Activated CD4-positive, alpha-beta T cell treated with anti-CD3 and anti-CD28 coated beads, Interleukin-2, amount 50 U/mL, for 4 hours (primary cell): ENCODE measurements at places on chromosomes 4 and X.

GRCh38 chrX:39705290-39705689, 392.5 kb downstream of the BCOR start:
- no peak for DNase-seq

GRCh38 chr4:184066584-184067300, 150.9 kb downstream of the ENPP6 start:
- no peak for DNase-seq

DNA sequence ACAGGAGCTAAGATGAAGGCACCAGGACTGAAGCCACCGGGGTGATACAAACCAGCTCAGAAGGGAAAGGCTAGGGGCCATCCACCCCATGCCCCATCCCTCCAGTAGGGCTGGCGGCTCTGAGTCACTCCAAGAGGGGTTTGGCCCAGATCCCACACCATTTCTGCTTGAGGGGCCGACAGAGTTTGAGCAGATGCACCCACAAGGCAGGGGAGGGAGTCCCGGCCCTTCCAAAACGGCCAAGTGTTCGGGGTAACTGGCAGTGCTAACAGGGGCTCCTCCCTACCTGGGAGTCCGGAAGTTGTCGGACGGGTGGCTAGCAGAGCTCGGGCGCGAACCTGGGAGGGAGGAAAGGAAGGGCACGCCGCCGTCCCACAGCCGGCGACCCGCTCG, 412 bp downstream of the SLC10A3 start:
- no peak for DNase-seq

- no peak for DNase-seq
These were observed 837 bp downstream of the CITED1 start for GRCh38 chrX:72304877-72305276.

DNA sequence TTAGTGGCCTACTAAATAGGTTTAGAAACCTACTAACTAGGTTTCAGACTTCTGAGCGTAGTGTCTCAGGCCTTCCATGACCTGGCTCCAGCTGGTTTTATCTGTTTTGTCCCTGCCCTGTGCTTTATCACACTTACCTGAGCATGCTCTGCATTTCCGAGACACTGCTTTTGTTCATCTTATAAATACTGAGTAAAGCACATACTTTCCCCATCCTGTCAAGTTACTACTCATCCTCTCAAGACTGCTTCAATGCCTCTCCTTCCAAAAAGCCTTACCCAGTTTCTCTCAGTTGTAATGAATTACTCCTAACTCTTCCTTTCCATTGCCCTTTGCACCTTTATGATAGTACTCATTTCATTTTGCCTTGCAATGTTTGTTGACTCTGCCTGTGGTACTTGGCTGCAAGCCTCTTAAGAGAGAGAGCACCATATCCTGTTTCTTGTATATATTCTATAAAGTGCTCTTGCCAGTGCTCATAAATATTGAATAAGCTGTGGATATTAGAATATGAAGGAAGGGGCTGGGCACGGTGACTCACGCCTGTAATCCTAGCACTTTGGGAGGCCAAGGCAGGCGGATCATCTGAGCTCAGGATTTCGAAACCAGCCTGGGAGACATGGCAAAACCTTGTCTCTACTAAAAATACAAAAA, 34.4 kb downstream of the SLAIN2 start:
- DNase-seq = no peak

DNA sequence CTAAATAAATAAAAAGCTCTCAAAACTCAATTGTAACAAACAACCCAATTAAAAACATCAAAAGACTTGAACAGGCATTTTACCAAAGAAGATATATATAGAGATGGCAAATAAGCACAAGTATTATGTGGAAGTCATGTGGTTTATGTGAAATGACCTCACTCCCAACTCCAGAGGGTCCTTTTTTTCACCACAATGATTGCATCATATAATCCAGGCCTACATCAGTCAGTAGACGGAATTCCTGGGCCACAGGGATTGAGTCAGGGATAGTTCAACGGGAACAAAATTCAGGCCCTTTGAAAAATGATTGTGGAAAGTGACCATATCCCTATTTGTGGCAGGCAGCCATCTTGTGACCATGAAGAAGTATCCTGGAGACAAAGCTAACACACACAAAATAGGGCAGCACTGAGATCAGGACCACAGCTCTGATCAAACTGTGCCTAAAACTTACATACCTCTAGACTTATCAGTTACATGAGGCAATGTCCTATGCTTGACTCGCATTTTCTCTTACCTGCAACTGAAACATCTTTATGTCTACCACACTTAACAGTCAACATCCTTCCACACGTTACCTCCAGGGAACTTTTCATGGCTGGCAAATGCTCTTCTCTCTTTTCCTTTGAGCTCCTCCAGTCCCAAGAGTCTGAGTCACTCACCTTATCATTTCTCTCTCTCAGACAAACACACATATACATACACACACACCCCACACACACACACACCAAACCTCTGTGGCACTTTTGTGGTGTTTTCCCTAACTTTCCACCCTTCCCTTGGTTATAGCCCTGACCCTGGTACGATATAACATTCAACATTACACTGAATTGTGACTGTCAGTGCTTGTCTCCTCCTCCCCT, 113.5 kb downstream of the PHF8 start:
- no peak for DNase-seq

- DNase-seq = no peak
These were observed 39.9 kb upstream of the MXD4 start for GRCh38 chr4:2301806-2302205.

DNA sequence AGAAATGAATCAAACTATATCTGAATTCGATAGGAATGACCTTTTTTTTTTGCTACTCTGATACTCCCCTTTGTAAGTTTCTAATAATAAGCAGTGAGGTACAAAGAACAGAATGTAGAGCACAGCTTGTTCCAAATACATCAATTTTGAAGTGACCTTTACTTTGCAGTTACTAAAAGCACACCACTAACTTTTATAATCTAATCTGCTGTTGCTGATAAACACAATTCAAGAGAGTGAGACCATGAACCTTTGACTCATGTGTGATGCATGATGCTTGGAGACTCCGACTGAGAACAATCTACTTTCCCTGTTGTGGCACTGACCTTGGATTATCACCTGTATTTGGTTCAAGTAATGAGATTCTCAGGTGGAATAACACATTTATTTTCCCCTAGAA, 91.6 kb upstream of the GNPDA2 start:
- no peak for DNase-seq

DNA sequence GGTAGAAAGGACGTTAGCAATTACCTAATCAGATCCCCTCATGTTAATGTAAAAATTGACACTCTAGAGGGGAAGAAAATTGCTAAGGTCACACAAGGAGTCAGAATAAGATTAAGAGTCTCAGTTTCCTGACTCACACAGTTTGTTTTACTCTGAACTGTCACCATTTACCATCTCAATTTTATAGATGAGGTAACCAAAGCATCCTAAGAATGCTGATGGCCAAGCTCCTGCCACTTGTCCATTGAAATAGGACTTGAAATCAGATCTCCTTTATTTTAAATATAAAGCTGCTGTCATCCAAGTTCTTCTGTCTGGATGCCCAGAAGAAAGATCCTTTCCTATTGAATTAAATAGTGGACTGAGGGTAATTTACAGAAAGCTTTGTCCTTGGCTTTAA, 114.8 kb upstream of the VAMP7 start:
- DNase-seq = no peak

DNA sequence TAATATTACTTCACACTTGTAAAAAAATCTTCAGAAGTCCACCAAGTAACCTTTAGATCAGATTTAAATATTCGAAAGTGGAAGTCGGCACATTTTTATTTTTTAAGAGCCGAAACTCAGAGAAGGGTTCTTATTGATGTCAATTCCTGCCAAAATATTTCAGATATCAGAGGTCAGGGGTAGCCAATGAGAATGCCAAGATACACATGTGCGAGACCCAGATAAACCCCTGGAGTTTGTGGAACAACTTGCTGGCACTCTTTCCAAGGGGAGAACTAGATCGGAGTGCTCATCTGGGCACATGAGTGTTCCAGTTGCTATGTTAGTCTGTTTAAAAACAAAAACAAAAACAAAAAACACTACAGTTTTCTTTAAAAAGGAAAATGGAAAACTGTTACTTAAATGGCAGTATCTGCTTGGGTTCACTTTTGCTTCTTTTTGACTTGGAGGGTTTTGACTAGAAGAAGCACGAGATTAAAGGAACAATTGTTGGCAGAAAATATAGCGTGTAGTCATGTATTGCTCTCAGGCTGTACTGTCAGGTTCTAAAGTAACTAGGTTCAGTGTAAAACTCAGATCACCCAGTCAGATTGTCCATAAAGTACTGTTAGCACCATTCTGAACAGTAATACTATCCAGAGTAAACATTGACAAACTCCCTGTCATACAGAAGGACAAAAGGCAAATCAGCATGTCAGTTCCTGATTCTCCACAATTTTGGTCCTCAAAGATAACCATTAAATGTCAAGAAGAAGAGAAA, 188.0 kb upstream of the PACRGL start:
- DNase-seq = no peak

DNA sequence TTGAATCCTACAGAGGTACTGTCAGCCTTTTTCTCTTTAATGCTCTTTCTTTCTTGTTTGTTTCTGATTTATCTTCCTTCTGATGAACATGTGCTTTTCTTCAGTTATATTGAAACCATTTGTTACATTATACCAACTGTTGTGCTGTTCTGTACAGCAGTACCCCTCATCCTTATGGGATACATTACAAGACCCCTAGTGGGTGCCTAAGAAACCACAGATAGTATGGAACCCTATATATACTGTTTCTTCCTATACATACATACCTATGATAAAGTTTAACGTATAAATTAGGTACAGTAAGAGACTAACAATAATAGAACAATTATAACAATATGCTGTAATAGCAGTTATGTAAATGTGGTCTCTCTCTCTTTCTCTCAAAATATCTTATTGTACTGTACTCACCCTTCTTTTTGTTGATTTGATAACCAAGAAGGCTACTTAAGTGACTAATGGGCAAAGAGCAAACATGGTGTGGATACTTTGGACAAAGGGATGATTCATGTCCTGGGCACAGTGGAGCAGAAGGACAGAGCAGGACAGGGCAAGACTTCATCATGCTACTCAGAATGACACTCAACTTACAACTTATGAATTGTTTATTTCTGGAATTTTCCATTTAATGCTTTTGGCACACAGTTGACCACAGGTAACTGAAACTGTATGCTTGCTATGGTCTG, 10.7 kb upstream of the YIPF7 start:
- DNase-seq = no peak

GRCh38 chr4:53748328-53748772, 157.1 kb upstream of the LNX1 start:
- no peak for DNase-seq

GRCh38 chr4:146368209-146368608, 153.5 kb downstream of the SLC10A7 start:
- no peak for DNase-seq

- no peak for DNase-seq
These were observed 491.1 kb downstream of the AFF2 start for GRCh38 chrX:148991502-148991901.

GRCh38 chr4:137125011-137125410, 407.3 kb downstream of the PCDH18 start:
- no peak for DNase-seq

GRCh38 chr4:31657859-31658570, 937.8 kb downstream of the PCDH7 start:
- DNase-seq = no peak

- no peak for DNase-seq
These were observed 3.9 kb downstream of the MSMO1 start for GRCh38 chr4:165331359-165331758.

DNA sequence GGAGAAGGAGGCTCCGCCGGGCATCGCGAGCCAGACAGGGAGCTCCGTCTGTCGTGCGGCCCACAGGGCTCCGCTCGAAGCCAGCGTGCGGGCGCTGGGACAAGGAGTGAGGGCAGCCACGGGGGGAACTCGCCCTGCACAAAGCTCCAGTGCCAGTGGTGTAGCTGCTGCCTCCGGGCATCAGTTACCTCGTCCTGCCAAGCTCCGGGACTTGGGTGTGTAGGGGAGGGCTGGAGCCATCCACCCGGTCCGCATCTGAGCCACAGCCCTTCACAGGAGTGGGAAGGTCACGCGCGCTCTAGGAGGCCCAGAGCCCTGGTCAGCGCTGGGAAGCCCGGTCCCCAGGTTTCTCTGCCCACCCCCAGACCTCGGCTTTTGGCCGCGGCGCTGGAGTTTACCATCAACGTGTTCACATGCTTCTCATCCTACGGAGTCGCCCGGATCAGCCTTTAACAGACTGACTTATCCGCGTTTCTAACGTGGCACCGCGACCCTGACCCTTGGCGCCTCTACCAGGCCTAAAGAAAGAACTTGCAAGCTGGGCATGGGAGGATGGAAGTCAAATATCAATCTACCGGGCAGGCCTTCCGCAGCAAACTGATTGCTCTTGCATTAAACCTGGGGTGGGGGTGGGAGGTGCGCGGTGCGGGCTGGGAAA, 8.4 kb upstream of the PRDM8 start:
- no peak for DNase-seq

DNA sequence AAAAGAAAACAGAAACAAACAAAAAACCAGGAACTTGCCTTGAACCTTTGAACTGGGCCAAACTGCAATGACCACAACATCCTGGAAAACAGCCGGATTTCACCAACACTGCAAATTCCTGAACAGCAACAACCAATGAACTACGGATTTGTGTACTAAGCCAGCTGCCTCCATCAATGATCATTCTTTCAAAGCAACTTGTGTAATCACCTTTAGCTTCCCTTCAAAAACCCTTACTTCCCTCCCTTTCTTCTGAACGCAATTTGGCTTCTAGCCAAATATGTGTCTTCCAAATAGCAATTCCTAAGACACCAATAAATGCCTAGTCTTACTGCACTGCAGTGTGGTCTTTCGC, 98.5 kb upstream of the FAM47C start:
- DNase-seq = no peak

- DNase-seq = no peak
These were observed 837.6 kb downstream of the PDHA2 start for GRCh38 chr4:96677499-96677898.

GRCh38 chr4:55183926-55184599, 58.7 kb upstream of the KDR start:
- DNase-seq = no peak

DNA sequence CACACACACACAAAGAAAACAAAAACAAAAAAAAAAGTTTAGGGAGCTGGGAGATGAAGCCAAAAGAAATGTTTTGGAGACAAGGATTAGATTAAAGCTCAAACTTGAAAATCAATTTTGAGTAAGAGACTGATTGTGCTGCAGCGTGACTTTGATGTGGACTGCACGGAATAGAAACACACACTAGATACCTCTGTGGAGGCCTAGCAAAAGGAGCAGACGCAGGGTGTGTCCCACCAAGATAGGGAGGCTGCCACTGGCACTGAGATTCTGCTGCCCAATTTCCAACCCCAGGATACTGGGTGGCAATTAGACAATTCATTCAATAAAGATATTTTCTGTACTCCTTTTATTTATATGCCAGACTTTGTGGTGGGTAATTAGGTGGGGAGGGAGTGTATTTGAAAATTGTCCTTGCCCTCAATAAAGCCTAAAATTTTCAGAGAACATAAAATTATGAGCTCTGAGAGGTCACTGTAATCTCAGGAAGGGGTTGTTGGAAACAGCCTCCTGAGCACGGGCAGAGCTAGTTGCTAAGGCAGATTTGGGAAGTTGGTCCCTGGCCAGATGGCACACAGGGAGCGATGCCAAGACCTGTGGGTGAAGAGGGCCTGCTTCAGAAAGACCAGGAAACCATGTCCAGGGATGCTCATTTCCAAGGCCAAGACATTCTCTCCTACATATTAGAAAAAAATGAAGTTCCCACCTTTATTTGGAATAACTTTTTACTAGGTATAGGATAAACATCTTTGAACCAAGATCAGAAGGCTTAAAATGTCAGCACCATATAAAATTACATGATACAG, 1.9 kb upstream of the PPP3CA start:
- DNase-seq = no peak

GRCh38 chr4:121449416-121449815, 68.6 kb upstream of the QRFPR start:
- no peak for DNase-seq
